ENCODE measurements at places on chromosomes 11 and 22. TPM values are rescaled to one million over a fixed set of nuclear protein-coding genes. Genes with fewer than 3 reads are reported as not detected.
A peak's percentile ranks its signal among the peaks of the same experiment; 100 is the strongest.

DNA sequence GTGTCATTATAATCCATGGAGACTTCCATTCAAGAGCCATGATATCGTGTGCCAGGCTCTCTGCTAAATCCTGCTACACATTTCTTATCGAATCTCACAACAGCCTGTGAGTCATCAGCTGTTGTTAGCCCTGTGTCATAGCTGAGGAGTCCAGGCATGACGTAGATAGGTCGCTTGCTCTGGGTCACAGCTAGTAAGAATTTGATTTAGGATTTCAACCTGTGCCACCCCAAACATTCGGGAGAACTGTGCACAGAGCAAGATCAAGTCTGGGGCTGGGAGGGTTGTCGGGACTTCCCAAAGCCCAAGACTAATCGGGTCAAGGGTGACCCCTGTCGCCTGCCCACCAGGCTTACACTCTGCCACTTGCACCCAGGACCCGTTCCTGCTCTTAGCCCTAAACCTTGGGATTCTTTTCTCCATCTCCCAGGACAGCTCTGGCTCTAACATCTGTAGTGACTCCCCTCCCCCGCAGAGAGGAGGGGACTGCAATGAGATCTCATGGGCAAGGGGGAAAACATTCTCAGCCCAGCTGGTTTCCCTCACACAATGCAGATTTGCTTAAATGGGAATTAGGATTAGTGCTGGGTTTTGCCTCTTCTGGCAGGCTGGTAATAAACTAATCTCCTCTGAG, 34.3 kb downstream of the TSPAN18 start:
- peak; percentile 88 for DNase-seq

DNA sequence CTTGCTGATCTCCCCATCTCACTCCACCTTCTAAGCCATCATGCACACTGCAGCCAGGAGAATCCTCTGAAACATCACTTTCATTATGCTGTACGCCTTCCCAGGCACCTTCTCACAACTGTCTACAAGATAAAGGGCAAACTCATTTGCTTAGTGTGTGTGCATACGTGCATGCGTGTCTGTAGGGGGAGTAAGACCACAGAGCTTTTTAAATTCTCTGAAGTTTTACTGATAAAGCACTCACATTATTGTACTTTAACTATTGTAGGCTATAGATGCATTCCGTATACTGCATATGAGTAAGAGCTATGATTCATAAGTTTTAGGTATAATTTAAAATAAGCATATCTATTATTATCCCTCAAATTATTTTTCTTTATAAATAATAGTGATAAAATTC, 15.3 kb upstream of the ANKK1 start:
- DNase-seq, result no peak

DNA sequence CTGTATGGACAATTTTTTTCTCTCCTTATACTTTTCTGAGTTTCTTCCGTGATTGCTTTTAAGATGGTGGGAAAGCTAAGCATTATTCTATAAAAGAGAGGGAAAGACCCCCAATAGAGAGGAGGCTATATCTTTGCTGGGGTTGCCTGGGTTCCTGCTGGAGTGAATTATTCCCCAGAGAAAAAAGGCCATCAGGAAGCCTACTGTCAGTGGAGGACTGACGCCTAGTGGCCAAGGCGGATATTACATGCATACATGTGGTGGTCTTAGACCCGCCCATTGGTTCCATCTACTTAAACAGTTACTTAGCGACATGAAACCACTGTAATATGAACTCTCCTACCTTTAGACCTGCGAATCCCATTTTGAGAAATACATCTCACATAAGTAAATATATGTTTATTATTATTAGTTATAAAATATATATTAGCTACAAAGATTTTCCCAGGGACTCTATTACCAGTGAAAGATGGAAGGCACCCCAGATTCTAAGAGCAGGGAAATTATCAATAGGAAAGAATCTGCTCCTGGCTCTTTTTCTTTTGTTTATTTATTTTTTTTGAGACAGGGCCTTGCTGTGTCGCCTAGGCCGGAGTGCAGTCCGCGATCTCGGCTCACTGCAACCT, 15.7 kb upstream of the PGA3 start:
- peak; percentile 63 for DNase-seq

DNA sequence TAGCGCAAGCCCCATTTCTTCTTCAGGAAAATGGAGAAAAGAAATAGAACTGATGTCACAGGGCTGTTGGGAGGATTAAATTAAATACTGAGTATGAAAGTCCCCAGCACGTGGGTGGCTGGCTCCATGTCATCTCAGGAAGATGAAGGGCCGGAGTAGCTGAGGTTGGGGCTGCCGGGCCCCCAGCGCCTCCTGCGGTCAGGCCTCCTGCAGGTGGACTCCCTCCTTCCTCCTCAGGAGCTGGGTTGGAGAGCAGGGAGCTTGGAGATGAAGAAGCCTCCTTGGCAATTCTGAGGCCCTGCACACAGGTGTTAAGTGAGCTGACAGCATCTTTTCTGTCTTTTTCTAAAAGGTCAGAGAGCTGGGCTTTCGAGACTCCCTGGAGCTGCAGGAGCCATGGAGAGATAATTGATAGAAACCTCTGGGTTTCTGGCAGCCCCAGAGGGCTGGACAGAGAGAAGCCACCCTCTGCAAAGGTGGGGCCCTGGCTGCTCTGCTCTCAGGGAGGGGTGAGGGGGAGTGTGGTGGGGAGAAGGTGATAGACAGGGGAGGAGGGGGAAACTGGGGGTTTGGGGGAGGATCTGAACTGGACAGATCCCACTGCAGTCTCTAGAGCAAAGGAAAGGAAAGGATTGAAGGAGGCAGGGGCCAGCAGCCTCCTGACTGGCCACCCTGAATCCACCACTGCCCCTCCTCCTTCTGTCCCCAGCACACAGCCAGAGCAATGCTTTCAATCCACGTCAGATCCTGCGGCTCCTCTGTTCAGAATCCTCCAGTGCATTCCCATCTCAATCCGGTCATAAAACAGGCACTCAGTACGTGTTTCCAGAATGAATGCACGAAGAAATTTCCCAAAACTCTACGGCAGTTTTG, 210.8 kb downstream of the CEP164 start:
- no peak for DNase-seq

- DNase-seq, result no peak
Measured at GRCh38 chr11:66593303-66593635, 284 bp downstream of the CCS start.

DNA sequence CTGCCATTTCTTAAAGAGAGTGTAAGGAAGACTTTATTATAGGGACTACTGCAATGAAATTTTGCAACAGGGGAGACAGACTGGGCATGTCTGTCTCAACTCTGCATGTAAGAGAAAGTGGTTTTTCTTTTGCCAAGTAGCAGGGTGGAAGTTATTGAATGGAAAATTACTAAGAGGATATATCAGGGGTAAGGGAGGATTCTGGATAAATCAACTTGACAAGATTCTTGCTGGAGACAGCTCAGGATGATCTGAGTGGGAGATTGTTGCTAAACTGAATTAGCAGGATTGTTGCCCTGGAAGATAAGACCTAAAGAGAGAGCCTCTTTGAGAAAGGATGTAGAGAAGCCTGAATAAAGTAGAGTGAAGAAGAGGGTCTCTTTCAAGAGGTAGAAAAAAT, 145.8 kb downstream of the LUZP2 start:
- DNase-seq, result no peak

Gene C11orf87
- total RNA-seq, result not detected
